A549 treated with RU486 at 1 μM for 4 hours (cell line): ENCODE measurements at places on chromosomes 4 and X. TPM values are rescaled to one million over a fixed set of nuclear protein-coding genes. Genes with fewer than 3 reads are reported as not detected.

Gene PNMA5
- total RNA-seq = not detected in 5 replicates

Gene HSFX4
- total RNA-seq = not detected in 5 replicates

Gene NPFFR2
- total RNA-seq = not detected in 5 replicates

Gene CLDN2
- total RNA-seq = 7.6 to 9.9 TPM (median 8.4 TPM) in 5 replicates

Gene TMEM47
- 0.25 to 0.88 TPM (median 0.82 TPM) in 5 replicates for total RNA-seq

Gene FGG
- 4.5 to 9.3 TPM (median 4.8 TPM) in 5 replicates for total RNA-seq

Gene CXCL10
- total RNA-seq = 0.08 to 0.27 TPM (median 0.13 TPM) in 3 of 5 replicates, not detected in the others

Gene RAB9B
- 0.03 to 0.05 TPM (median 0.03 TPM) in 3 of 5 replicates, not detected in the others for total RNA-seq

Gene ADH4
- total RNA-seq = not detected in 5 replicates

Gene CT47B1
- total RNA-seq = not detected in 5 replicates

Gene MAOA
- 0.15 to 0.20 TPM (median 0.16 TPM) in 5 replicates for total RNA-seq

Gene CHRNA9
- 1.2 to 1.8 TPM (median 1.7 TPM) in 5 replicates for total RNA-seq

Gene RBM3
- total RNA-seq = 305 to 526 TPM (median 363 TPM) in 5 replicates

Gene UCHL1
- total RNA-seq = 927 to 1,032 TPM (median 975 TPM) in 5 replicates

Gene SMIM31
- total RNA-seq = 0.05 to 0.07 TPM in 2 of 5 replicates, not detected in the others

Gene UBA1
- 152 to 193 TPM (median 190 TPM) in 5 replicates for total RNA-seq

Gene GPRIN3
- 1.6 to 5.8 TPM (median 5.6 TPM) in 5 replicates for total RNA-seq

Gene ARHGAP6
- 0.02 to 0.10 TPM in 2 of 5 replicates, not detected in the others for total RNA-seq

Gene SOD3
- not detected in 5 replicates for total RNA-seq

Gene GAGE12E
- not detected in 5 replicates for total RNA-seq

Gene CTAG1A
- not detected in 5 replicates for total RNA-seq

Gene GSX2
- not detected in 5 replicates for total RNA-seq

Gene TMEM35A
- not detected in 5 replicates for total RNA-seq

Gene OTUD6A
- total RNA-seq = not detected in 5 replicates

Gene SHISA3
- 0.05 TPM in 1 of 5 replicates, not detected in the others for total RNA-seq

Gene MAP7D2
- total RNA-seq = 5.5 to 6.5 TPM (median 6.0 TPM) in 5 replicates

Gene NAA11
- total RNA-seq = not detected in 5 replicates

Gene POU4F2
- not detected in 5 replicates for total RNA-seq

Gene CXCL1
- 10.8 to 15.6 TPM (median 11.7 TPM) in 5 replicates for total RNA-seq

Gene SPANXB1
- total RNA-seq = 1.2 to 3.8 TPM (median 1.9 TPM) in 5 replicates

Gene UGT2B15
- total RNA-seq = 0.09 to 0.13 TPM in 2 of 5 replicates, not detected in the others

Gene MAGEA12
- 0.08 to 0.20 TPM (median 0.13 TPM) in 4 of 5 replicates, not detected in the other for total RNA-seq

Gene VEGFC
- 15.8 to 17.5 TPM (median 16.4 TPM) in 5 replicates for total RNA-seq

Gene CTSO
- total RNA-seq = 0.57 to 1.3 TPM (median 1.0 TPM) in 5 replicates

Gene GPM6B
- total RNA-seq = 0.03 to 0.30 TPM in 2 of 5 replicates, not detected in the others

Gene PALLD
- total RNA-seq = 47.1 to 90.8 TPM (median 74.9 TPM) in 5 replicates

Gene STPG2
- not detected in 5 replicates for total RNA-seq

Gene CLDN34
- total RNA-seq = not detected in 5 replicates

Gene NPY1R
- total RNA-seq = 0.07 to 0.14 TPM (median 0.13 TPM) in 3 of 5 replicates, not detected in the others

Gene MMGT1
- 5.6 to 18.4 TPM (median 16.8 TPM) in 5 replicates for total RNA-seq

Gene IQCM
- total RNA-seq = not detected in 5 replicates

Gene USP46
- 5.6 to 8.4 TPM (median 7.6 TPM) in 5 replicates for total RNA-seq

Gene CFP
- total RNA-seq = 0.35 to 0.88 TPM (median 0.58 TPM) in 5 replicates
